ENCODE measurements at places on chromosomes 7 and 10.

DNA sequence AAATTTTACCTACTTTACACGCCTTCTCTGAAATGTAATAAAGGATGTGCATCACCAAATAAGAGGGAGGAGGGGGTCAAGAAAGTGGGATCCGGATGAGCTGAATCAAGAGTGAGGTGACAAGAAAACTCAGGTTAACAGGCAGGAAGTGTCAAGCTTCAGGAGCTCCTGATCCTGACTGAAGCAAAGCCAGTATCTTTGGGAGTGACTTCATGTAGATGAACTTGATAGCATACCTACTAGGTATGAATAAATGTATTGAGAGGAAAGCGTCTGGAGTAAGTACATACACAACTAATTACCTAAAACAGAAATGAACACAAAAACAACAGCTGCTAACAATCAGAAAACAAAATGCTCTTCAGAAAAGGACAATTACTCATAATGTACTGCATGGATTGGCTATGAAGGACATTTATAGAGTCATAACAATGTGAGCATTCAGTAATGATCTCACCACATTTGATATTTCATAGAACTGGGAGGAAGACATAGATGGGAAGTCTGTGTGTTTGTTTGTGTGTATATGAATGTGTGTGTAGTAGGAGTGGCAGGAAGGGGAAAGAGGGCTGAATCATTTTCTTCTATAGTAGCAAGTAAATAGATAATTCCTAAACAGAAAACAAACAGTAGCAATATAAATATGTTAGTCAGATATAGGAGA, 29.4 kb downstream of the PRKG1 start:
- DNase-seq, result no peak

- DNase-seq, result no peak
Observed at GRCh38 chr10:77967611-77968022, 41.1 kb upstream of the DLG5 start.

- DNase-seq, result no peak
Observed at GRCh38 chr7:105256761-105257231, 131.9 kb downstream of the SRPK2 start.

DNA sequence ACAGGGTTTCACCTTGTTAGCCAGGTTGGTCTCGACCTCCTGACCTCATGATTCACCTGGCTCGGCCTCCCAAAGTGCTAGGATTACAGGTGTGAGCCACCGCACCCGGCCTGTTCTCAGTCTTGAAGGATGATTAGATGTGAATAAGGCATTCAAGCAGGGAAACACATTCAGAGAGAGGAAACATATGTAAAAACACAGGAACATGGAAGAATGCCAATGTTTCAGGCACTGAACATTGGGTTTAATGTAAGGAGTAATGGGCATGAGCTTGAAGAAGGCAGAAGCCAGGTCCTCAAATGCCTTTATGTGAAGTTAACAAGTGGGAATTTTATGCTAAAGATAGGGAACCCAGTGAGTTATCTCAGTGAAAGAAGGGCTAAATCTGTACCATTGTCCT, 74.3 kb downstream of the ARL4A start:
- DNase-seq, result no peak

GRCh38 chr7:36497775-36498174, 108.1 kb downstream of the ANLN start:
- no peak for DNase-seq

GRCh38 chr10:73424478-73424877, 8.9 kb downstream of the MSS51 start:
- no peak for DNase-seq

DNA sequence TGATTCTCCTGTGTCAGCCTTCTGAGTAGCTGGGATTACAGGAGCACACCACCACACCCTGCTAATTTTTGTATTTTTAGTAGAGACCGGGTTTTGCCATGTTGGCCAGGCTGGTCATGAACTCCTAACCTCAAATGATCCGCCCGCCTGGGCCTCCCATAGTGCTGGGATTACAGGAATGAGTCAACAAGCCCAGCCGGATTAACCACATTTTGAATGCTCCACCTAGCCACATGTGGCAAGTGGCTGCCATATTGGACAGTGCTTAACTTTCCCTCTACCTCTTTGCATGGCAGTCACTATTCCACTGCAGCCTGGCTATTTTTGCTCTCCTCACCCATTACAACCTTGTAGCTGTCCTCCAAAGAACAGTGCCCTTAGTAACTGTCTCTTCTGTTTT, 160.1 kb downstream of the GATA3 start:
- DNase-seq, result no peak

DNA sequence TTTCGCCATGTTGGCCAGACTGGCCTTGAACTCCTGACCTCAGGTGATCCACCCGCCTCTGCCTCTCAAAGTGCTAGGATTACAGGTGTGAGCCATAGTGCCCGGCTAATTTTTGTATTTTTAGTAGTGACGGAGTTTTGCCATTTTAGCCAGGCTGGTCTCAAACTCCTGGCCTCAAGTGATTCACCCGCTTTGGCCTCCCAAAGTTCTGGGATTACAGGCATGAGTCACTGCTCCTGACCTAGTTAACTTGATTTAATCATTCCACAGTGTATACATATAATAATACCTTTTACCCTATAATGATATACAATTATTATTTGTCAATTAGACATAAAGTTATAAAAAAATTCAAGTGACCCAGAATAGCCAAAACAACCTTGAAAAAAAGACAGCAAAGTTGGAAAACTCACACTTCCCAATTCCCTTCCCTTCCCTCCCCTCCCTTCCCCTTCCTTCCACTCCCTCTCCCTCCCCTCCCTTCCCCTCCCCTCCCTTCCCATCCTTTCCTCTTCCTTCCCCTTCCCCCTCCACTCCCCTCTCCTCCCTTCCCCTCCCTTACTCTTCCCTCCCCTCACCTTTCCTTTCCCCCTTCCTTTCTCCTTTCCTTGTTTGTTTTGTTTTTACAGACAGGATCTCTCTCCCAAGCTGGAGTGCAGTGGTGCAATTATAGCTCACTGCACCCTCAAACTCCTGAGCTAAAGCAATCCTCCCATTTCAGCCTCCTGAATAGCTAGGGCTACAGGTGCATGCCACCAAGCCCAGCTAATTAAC, 14.8 kb upstream of the ZMIZ2 start:
- DNase-seq, result no peak

DNA sequence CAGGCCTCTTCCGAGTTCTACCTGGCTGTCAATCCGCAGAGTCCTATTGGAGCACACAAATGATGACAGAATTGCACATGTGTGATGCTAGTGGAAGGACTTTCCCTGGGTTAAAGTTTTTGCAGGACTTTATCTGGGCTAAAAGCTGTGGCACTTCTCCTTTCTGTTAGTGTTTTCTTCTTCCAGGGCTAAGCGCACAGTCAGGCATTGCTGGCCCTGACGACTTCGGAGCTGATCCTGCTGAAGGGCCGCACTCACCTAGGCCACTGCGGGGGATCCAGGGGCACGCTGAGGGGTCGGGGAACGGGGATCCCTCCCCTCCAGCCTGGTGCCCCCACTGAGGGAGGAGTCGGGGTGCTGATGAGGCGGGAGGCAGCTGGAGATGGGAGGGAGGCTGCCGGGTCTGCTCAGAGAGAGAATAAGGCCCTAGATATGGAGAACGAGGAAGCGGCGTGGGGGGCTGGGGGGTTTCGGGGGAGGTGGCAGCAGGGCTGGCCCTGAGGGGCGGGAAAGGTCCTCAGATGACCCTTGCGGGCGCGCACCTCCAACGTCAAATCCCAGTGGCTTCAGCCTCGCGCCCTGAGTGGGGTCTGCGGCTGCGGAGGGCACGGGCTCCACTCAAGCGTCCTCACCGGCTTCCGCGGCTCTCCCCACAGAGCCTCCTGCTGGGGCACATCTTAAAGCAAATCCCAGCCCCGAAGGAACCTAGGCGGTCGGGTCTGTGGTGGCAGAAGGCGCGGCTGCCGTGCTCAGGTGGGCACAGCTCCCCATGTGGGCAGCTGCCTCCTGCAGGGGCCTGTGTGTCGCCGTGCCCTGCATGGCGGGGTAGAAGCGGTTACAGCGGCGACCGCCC, 30.9 kb downstream of the AGR3 start:
- no peak for DNase-seq

DNA sequence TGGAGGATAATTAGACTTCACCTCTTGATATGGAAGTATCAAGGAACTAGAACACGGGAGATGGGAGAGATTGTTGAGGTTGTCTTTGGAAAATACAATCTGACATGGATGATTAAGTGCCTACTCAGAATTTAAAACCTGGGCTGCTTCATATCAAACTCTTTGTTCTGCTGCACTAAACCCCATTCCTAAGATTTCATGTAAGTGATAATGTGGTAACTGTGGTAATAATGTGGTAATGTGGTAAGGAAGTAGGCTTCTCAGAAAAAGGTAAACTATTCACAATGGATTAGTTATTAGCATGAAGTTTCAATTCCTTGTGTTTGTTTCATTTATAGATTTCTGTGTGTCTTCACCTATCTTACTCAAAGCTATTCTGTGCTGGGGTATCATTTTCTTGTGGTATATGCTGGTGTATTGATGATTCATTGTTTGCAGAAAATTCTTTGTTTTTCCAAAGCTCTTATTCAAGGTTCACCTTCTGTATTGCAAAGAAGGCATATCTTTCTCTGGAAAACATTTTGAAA, 129.9 kb upstream of the TAC1 start:
- DNase-seq, result no peak

GRCh38 chr7:155381852-155382801, 75.8 kb upstream of the EN2 start:
- no peak for DNase-seq

GRCh38 chr10:88256013-88256680, 327.0 kb downstream of the RNLS start:
- DNase-seq, result no peak

- no peak for DNase-seq
Observed at GRCh38 chr10:72316748-72317435, 37.8 kb downstream of the DNAJB12 start.

DNA sequence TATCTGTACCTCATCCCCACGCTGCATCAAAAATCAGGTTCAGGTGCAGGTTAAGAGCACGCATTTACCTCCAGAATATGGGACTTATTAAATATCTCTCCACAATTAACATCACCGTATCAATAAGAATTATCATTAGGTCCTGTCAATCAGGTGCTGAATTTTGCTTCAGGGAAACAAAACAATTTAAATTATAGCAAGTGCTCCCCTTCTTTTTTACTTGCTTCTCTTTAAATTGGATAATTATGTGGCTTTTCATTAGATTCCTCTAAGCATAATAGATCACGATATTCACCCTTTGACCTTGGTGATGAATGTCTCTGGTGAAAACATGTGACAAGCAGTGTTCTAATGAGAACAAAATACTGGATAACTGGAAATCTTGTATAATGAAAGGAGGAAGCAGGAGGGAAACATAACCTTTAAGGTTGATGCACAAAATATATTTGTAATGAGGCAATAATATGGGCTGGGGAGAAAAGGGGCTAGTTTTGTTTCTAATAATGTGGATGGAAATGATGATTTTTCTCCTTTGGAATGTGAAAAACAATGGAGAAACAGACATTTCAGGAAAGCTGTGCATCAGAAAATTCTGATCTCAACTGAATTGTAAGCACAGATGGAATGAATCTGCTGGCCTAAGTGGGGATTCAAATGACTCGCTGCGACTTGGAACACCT, 166.9 kb downstream of the SNX10 start:
- no peak for DNase-seq

GRCh38 chr7:954330-955238, at the start of gene ADAP1:
TSS of gene ADAP1 (minus strand) at chr7:954680. CDS start at chr7:954477, 203 bp downstream.
- DNase-seq, result no peak

DNA sequence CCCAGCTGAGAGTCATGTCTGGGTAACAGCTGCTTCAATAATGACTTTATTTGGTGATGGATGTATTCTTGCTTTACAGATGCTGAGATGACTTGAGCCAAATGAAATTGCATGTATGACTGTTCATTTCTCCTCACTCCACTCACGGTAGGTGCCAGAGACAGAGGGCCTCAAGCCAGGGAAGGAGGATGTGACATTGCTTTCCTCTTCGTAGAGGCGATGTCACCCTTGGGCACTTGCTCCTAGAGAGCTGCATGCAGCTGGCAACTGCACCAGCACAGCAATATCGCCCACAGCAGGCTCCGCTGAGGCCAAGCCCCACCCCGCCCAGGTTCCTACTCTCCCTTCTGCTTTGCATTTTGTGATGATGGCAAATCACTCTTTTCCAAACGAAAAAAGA, 116.6 kb upstream of the AOAH start:
- no peak for DNase-seq

DNA sequence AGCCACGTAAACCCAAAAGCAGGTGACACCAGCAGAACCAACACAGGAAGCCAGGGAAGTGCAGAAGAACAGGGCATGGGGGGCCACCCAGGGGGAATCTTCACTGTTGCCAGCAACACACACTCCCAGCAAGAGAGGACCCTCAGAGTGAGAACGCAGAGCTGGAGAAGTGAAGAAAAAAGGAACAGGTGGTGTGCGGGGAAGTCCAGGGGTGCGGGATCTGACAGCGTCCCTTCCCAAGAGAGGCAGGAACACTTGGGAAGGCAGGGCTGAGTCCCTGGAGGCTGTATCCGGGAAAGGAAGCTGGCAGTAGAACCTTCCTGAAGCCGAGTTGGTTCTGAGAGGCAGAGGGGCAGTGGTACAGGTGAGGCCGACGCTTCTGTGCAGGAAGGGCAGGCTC, 27.7 kb downstream of the AGAP4 start:
- DNase-seq, result no peak

- no peak for DNase-seq
Observed at GRCh38 chr7:70741666-70742065, 390.3 kb upstream of the GALNT17 start.

DNA sequence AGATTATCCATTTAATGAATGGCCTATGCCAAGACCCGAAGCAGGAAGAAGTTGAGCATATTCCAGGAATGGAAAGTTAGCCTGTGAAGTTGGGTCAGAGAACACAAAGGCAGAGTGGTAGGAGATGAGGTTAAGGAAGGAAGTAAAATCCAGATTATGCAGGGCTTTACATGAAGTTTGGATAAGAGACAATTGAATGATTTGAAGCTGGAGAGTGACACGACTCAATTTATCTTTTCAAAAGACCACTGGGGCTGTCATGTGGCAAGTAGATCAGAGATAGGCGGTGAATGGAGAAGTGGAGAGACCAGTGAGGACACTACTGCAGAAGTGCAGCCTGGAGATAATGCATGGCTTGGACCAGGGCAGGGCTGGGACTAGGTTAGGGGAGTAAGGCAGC, 7.2 kb upstream of the CNOT4 start:
- DNase-seq, result no peak

DNA sequence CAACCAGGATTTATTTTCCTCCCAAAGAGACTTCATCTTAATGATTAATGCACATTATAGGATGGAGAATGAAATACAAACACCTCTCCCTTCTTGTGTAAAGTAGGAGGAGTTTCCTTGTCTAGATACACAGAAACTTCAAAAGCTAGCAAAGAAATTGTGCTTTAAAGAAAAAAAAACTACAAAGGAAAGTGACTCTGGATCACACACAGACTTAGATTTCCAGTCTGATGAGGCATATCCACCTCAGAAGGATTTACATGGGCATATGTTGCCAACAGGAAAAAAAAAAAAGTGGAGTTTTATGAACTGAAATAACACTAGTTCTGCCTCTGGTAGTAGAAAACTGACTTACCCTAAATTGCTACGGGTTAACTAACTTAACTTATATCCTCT, 449.6 kb downstream of the KCNMA1 start:
- no peak for DNase-seq

- DNase-seq, result no peak
Observed at GRCh38 chr10:97494863-97495506, 3.2 kb downstream of the MMS19 start.
